ENCODE measurements at places on chromosomes 2 and 18.
A peak's percentile ranks its signal among the peaks of the same experiment; 100 is the strongest.

GRCh38 chr18:9321017-9321452 lies 13.5 kb upstream of the TWSG1 start:
- peaks cover 5% of the 10 kb centered on the region for H3K27me3 ChIP-seq
- no peaks in the 10 kb centered on the region for H3K36me3 ChIP-seq
- peaks cover 4% of the 10 kb centered on the region for H3K4me1 ChIP-seq
- H3K27ac ChIP-seq: no peak overlapping the region
- H3K4me3 ChIP-seq: no peak overlapping the region

- DNase-seq: no peak
- no peak overlapping the region for H3K27ac ChIP-seq
- H3K4me3 ChIP-seq: no peak overlapping the region
- H3K27me3 ChIP-seq: peaks cover 11% of the 10 kb centered on the region
- H3K36me3 ChIP-seq: no peaks in the 10 kb centered on the region
These were observed 23.2 kb upstream of the HPCAL1 start for GRCh38 chr2:10279472-10279870.

- no peak overlapping the region for H3K4me3 ChIP-seq
- H3K36me3 ChIP-seq: no peaks in the 10 kb centered on the region
- no peaks in the 10 kb centered on the region for H3K27me3 ChIP-seq
- H3K4me1 ChIP-seq: no peaks in the 10 kb centered on the region
These were observed 339.0 kb upstream of the ETAA1 start for GRCh38 chr2:67057901-67058703.

- no peak overlapping the region for H3K4me3 ChIP-seq
- H3K27me3 ChIP-seq: peaks cover 2% of the 10 kb centered on the region
- H3K27ac ChIP-seq: no peak overlapping the region
- no peak for DNase-seq
- H3K36me3 ChIP-seq: no peaks in the 10 kb centered on the region
These were observed 338.1 kb upstream of the SPHKAP start for GRCh38 chr2:228519561-228519960.

- H3K4me1 ChIP-seq: peaks cover 3% of the 10 kb centered on the region
- DNase-seq: no peak
- H3K36me3 ChIP-seq: peaks cover 23% of the 10 kb centered on the region
- peaks cover 6% of the 10 kb centered on the region for H3K27me3 ChIP-seq
- no peak overlapping the region for H3K4me3 ChIP-seq
These were observed 135.0 kb downstream of the SMAD7 start for GRCh38 chr18:48815581-48816324.

- H3K36me3 ChIP-seq: no peaks in the 10 kb centered on the region
- no peaks in the 10 kb centered on the region for H3K4me1 ChIP-seq
- H3K27ac ChIP-seq: no peak overlapping the region
- H3K4me3 ChIP-seq: no peak overlapping the region
These were observed 101.2 kb downstream of the KCNS3 start for GRCh38 chr2:17979707-17980106.

GRCh38 chr2:207015901-207016300 lies 76.6 kb downstream of the CPO start:
- H3K27ac ChIP-seq: no peak overlapping the region
- no peak overlapping the region for H3K4me3 ChIP-seq
- no peak for DNase-seq
- peaks cover 3% of the 10 kb centered on the region for H3K27me3 ChIP-seq

DNA sequence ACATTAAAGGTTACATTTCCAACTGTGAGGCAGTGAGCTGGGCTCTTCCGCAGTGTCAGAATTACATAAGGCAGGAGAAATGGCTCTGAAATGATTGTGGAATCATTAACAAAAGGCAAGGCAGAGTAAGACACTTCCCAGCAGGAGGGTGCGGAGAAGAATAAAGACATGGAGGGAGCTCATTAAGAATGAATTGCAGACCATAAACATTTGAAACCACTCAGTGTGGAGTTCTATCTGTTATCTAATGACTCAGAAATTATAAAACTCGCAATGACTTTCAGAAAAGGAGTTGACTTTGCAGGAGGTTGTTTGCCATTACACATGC lies 77.0 kb downstream of the SMIM21 start:
- no peaks in the 10 kb centered on the region for H3K4me1 ChIP-seq
- H3K27ac ChIP-seq: no peak overlapping the region
- no peak overlapping the region for H3K4me3 ChIP-seq
- peaks cover 13% of the 10 kb centered on the region for H3K36me3 ChIP-seq
- no peak for DNase-seq
- H3K27me3 ChIP-seq: peaks cover 4% of the 10 kb centered on the region

DNA sequence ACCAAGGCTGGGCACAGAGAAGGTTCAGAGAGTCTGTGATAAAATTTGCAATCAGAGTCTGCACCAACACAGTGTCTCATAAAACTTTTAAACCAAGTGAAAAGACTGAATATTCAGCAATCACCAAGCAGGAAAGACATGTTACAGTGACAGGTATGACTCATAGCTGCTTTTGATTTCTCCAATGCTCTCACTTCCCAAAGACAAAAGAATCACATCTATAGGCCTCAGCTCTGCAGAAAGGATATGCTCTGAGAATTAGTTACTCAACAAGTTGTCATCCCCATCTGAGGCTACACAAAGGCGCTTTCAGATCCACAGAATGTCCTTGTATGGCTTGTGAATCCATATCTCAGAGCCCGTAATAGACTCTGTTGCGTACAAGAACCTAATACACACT lies 92.5 kb downstream of the KCNF1 start:
- H3K36me3 ChIP-seq: peaks cover 6% of the 10 kb centered on the region
- H3K27me3 ChIP-seq: no peaks in the 10 kb centered on the region
- DNase-seq: no peak

- DNase-seq: no peak
- no peak overlapping the region for H3K27ac ChIP-seq
- H3K4me1 ChIP-seq: no peaks in the 10 kb centered on the region
- H3K4me3 ChIP-seq: no peak overlapping the region
- H3K36me3 ChIP-seq: peaks cover 3% of the 10 kb centered on the region
These were observed 98.7 kb upstream of the SLC66A3 start for GRCh38 chr2:11056614-11057013.

DNA sequence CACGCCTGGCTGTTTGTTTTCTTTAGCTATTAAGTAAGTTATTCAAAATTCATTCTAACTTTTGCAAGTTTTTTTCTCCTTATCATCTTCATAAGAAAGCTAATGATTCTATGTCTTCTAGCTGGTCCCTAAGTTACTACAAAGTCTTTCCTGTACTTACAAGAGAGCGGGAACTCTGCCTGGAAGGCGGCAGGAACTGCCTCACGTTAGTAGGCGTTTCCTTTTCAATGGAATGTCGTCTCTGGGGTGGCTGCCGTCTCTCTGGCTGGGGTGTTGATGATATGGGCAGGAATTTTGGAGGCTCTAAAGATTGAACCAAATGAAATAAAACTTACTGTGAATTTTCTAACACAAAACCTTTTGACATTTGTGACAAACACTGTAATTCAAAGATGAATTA lies 55.5 kb downstream of the PRELID3A start:
- peaks cover 17% of the 10 kb centered on the region for H3K4me1 ChIP-seq
- peak; percentile 9 for DNase-seq
- H3K27ac ChIP-seq: peak overlapping the region; percentile 17

DNA sequence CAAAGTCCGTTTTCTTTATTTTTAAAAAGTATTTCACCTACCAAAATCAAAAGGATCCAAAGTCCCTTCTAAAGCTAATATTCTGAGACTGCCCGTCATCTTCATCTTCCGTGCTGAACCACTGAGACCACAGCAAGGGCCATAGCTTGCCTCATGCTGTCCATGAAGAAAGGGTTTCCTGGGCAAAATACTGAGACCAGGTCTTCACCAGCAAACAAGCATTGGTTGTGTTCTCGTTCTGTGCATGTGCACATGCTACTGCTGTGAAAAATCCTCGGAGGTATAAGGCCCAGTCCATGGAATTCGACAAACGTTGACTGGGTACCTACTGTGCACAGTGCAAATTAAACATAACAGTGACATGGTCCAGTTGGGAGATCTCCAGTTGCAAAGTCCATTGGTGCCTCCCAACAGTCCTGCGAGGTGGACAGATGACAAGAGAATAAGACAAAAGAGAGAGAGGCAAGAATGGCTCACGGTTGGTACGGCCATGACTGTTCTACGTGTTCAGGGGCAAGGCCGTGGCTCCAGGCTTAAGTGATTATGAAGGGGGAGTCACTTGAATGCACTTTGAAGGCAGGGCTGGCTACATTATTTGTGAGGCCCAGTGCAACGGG lies 192.6 kb upstream of the GLI2 start:
- peaks cover 4% of the 10 kb centered on the region for H3K27me3 ChIP-seq
- H3K36me3 ChIP-seq: no peaks in the 10 kb centered on the region
- no peak overlapping the region for H3K4me3 ChIP-seq
- H3K27ac ChIP-seq: no peak overlapping the region
- no peak for DNase-seq

GRCh38 chr2:216770717-216771116 lies 75.4 kb upstream of the IGFBP5 start:
- no peaks in the 10 kb centered on the region for H3K36me3 ChIP-seq
- no peak overlapping the region for H3K4me3 ChIP-seq
- peaks cover 8% of the 10 kb centered on the region for H3K27me3 ChIP-seq
- H3K27ac ChIP-seq: no peak overlapping the region
- no peak for DNase-seq

DNA sequence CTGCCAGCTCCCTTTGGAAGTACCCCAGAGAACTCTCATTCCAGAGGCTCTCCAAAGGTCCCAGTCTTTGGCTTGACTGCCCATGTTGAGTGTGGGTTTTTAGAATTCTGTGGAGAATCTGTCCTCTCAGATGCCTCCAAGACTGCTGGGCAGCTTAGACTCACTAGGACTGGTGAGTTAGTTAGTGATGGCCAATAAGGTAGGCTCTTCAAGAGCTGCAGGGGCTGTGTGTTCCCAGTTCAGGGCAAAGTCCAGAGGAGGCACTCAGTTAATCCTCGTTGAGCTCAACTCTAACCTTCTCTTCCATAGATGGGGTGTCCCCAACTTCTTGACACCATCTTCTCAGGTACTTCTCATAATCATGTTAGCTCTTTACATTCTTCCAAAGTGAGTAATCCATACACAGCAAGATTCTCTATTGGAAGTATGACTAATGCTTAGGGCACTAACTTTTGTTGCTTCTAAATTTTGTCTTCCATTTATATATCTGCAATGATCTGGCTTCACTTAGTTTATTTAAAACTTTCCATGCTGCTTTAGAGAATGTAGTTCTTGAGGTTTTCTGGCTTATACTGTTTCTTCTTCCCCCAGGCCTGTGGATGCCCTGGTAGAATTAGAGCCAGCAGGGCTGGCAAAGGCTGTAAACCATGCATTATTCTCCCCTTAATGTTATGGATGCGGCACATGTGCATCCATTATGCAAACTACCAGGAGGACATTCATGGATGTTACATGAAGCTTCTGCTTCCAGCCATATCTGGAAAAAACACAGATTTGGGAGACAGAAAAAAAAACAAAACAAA lies 88.9 kb downstream of the POLE4 start:
- no peak overlapping the region for H3K4me3 ChIP-seq
- DNase-seq: no peak
- H3K4me1 ChIP-seq: no peaks in the 10 kb centered on the region
- H3K27me3 ChIP-seq: peaks cover 2% of the 10 kb centered on the region
- no peaks in the 10 kb centered on the region for H3K36me3 ChIP-seq
- no peak overlapping the region for H3K27ac ChIP-seq

- H3K27ac ChIP-seq: peak overlapping the region; percentile 95
- H3K4me3 ChIP-seq: peak overlapping the region; percentile 90
- DNase-seq: no peak
- peaks cover 6% of the 10 kb centered on the region for H3K36me3 ChIP-seq
These were observed 7.1 kb downstream of the HOXD8 start for GRCh38 chr2:176136374-176137251.

GRCh38 chr2:12867631-12868287 lies 151.0 kb downstream of the TRIB2 start:
- H3K4me3 ChIP-seq: no peak overlapping the region

DNA sequence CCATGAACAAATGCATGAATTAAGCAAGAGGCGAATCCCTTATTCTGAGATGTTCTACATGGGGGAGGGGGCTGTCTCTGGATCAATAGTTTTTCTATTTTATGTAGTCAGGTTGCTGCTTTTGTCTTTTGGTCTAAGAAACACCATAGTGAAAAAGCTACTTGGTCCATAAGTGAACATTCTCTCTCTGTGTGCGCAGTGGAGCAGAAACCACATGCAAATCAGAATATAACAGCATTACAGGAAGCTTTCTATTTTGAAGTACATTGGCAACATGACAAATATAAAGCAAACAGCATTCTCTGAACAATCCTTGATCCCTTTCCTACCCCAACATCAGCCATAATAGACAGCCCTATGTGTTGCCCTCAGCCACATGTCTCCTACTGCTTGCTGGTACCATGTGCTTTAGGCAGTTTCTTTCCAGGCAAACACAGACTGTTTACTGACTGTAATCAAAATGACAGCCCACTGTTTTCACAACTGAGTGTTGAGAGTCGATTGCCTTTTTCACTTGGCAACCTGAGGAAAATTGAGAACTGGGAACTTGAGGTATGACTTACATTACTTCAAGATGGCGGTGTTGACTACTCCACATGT lies 10.6 kb downstream of the SCN3A start:
- H3K4me1 ChIP-seq: no peaks in the 10 kb centered on the region
- no peaks in the 10 kb centered on the region for H3K27me3 ChIP-seq

GRCh38 chr2:23200787-23201114 lies 184.2 kb upstream of the KLHL29 start:
- H3K27ac ChIP-seq: no peak overlapping the region
- H3K4me3 ChIP-seq: no peak overlapping the region
- H3K36me3 ChIP-seq: no peaks in the 10 kb centered on the region
- H3K27me3 ChIP-seq: no peaks in the 10 kb centered on the region
- DNase-seq: no peak

DNA sequence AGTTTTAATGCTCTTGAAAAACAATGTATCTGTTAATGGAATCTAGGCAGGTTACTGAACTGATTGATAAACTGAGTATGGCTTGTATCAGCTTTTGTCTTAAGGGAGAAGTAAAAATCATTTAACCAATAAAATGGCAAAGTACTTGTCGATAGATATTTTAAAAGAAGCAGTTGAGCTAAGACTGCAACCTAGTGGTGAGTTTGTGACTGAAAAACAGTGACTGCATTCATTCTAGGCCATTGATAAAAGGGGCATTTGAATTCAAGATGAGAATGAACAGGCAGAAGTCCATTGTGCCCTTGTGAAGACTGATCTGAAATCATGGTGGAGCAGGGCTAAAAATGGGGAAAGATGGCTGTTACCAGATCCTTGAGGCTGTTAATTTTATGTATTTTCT lies 59.4 kb upstream of the MSTN start:
- H3K27me3 ChIP-seq: no peaks in the 10 kb centered on the region
- peaks cover 9% of the 10 kb centered on the region for H3K4me1 ChIP-seq
- H3K36me3 ChIP-seq: no peaks in the 10 kb centered on the region
- H3K4me3 ChIP-seq: no peak overlapping the region
- no peak overlapping the region for H3K27ac ChIP-seq
- no peak for DNase-seq

- no peaks in the 10 kb centered on the region for H3K27me3 ChIP-seq
- no peak overlapping the region for H3K4me3 ChIP-seq
- peaks cover 4% of the 10 kb centered on the region for H3K36me3 ChIP-seq
These were observed 46.6 kb downstream of the SLC30A6 start for GRCh38 chr2:32212295-32212694.

DNA sequence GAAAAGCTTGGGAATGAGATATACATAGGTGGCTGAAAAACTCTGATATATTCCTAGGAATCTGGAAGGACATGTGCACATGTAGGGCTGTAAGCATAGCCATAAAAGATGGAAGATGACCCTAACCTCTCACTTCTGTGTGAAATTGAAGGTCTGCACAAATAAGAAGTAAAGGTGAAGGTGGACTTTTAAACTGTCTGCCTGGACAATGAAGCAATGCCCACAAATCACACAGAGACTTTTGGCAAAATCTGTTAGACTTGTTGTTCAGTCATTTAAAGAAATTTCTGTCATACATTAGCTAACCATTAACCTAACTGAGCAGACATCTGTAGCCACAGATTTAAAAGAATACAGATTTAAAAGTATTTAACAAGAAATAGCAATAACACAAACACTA lies 65.3 kb upstream of the CCDC178 start:
- H3K27me3 ChIP-seq: no peaks in the 10 kb centered on the region
- no peaks in the 10 kb centered on the region for H3K36me3 ChIP-seq
- no peak overlapping the region for H3K27ac ChIP-seq
- DNase-seq: no peak
- no peaks in the 10 kb centered on the region for H3K4me1 ChIP-seq
- H3K4me3 ChIP-seq: no peak overlapping the region
